A172 (cell line): ENCODE measurements at places on chromosomes 16 and 17.

DNA sequence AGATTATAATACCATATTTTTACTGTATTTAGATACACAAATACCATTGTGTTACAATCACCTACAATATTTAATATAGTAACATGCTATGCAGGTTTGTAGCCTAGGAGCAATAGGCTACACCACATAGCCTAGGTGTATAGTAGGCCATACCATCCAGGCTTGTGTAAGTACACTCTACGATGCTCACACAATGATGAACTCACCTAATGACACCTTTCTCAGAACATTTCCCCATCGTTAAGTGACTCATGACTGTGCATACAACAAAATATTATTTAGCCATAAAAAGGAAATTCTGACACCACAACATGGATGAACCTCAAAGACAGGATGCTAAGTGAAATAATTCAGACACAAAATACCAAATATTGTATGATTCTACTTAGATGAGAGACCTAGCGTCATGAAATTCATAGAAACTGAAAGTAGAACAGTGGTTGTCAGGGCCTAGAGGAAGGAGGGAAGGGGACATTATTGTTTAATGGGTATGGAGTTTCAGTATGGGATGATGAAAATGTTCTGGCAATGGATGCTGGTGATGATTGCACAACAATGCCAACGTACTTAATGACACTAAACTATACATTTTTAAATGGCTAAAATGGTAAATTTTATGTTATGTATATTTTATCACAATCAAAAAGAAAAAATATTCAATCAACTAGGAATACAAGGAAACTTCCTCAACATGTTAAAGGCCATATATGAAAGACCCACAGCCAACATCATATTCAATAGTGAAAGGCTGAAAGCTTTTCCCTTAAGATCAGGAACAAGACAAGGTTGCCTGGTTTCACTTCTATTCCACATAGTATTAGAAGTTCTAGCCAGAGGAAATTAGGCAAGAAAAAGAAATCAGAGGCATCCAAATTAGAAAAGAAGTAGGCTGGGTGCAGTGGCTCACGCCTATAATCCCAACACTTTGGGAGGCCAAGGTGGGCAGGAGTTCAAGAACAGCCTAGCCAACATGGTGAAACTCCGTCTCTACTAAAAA, 5.9 kb upstream of the C16orf87 start:
- no peak for DNase-seq

- peak; percentile 19 for DNase-seq
Observed at GRCh38 chr17:65181237-65182061, 44.3 kb downstream of the RGS9 start.

DNA sequence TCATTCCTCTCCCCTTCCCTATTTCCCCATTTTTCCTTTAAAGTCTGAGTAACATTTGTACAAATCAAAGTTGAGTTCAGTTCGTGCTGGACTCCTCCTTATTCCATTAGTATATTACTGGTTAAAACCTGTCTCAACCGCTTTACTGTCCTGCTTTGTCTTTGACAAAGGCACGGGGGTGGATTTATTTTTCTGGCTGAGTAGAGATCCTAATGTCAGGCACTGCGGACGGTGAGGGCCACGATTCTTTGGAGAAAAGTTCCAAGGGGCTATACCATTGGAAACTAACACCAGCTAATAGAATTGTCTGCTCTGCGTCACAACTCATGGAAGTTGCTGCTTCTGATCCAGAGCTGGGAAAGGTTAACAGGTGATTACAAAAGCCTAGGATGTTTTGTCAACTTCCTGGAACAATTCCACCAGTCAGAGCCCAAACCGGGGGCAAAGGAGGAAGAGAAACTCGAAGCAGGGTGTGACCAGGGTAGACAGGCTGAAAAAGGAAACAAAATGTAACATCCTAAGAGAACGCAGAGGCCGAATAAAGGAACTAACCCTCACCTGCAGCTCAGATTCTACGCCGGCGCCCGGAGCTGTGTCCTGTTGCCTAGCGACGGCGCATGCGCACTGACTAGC, 12.4 kb downstream of the TAT start:
- no peak for DNase-seq

- no peak for DNase-seq
Observed at GRCh38 chr16:64846966-64847365, 274.9 kb downstream of the CDH11 start.

DNA sequence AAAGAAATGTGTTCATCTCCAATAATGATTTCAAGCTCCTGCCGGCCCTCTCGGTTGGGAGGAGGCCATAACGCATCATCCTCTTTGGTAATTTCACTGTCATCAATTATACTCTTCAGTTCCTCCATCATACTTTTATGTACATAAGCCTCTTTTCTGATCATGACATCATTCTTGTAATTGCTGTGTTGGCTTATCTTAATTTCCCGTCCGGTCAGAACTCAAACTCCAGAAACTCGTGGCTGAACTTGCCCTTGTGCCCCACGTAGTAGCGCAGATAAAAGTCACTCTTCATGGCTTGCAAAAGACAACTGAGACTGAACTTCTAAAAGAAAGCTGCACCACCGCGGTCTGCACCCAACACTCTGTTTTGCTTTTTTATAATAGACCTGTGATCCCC, 13.6 kb downstream of the TMEM220 start:
- no peak for DNase-seq

DNA sequence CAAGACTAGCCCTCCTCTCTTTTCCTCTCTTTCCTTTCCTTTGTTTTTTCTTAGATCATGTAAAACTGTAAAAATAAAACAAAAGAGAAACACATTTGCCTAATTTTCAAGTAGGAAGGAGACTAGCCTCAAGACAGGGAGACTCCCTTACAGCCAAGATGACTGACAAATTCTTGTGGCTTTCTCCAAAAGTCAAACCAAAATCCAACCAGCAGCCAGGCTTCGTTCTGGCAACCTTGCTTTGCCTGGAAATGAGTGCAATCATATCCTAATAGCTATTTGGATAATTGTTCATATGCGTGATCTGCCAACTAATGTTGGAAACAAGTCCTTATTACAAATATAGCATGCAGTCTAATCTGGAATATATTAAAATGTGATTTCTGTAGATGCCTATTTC, 868.9 kb upstream of the SOX9 start:
- no peak for DNase-seq

DNA sequence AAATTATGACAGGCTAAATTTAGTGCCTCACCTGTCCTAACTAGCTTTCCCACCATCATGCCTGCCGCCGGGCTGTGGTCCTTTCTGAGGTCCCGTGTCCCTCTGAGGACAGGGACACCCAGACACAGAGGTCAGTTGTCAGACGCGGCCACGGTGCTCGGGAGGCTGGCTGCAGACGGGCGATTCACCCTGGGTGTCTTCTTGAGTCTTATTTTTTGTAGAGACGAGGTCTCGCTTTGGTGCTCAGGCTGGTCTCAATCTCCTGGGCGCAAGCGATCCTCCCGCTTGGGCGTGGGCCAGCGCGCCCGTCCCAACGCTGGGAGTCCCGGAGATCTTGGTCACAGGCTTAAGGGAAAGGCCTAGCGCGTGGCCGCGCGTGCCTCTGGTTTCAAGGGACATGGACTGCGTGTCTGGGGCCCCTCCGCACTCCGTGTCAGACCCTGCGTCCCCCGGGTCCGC, 797 bp upstream of the RAB11FIP3 start:
- no peak for DNase-seq

GRCh38 chr16:89009343-89010209, 32.6 kb upstream of the CBFA2T3 start:
- DNase-seq = peak; percentile 27
